NCI-H187 (cell line): ENCODE measurements at places on chromosomes 5 and 9.

DNA sequence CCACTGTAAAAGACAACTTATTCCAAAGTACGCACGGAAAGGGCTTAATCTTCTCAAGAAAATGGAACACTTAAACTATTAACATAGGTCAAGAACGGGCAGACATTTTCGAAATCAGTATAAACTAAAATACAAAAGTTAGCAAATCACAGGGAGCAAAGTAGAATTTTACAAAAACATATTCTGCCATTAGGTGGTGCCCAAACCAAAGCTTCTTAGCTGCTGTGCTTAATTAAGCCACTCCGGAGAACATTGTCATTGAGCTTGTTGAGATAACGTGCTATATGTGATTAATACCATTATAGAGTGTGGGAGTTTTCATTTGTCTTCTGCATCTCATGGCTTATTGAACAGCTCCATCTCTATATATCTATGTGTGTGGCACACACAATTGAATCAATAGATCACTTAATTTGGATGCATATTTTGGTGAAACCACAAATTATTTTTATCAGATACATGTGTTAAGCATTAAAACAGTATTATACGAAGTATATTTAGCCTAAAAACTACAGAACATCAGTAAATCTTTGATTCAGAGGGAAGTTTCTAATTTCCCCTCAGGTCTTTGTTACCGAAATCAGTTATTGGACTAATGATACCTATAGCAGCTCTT lies 23.4 kb downstream of the UBLCP1 start:
- no peak for DNase-seq

DNA sequence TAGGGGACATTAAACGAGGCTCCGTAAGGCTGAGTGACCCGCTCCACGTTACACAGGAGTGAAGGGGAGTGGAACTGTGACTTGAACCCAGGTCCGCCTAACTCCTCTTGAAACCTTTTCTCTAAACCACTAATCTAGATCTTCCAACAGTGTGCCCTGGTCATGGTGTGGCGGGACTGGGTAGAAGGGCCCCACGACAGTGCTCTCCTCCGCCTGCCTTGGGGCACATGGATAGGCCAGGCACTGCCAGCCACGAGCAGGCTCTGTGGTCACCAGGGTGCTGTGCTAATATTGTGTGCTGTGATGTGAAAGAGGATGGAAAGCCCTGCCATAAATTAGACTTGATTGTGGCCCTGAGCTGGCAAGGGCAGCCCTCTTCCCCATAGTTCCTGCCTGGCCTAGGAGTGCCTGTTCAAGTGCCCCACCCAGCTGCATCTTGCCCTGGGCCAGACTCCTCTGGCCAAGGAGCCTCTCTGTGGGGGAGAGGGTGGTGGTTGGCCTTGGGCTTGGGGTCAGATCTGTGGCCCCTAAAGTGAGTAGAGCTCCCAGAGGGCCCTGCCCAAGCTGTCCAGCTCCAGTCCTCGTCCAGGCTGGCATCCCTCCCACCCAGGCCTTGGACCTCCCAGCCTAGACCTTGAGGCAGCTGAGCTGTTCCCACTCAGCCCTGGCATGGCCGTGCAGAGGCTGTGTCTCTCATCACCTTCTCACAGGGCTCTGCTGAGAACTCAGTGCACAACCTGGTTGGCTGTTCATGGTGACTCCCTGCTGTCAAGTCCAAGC lies 67.8 kb upstream of the TBC1D2 start:
- DNase-seq: no peak

DNA sequence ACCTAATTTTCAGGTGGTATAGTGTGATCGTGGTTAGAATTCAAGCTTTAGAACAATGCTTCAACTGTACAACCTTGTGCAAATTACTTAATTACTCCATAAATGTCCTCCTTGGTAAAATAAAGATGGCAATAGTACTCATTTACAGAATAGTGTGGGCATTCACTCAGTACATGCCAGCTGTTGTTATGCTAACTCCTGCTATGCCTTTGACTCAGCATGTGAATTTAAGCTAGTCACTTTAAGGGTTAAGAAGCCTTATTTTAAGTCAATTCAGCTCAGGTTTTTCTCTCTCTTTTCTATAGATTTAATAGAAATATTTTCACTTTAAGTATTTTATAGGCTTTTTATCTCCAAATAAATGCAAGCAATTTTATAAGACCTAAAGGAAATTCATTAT lies 335.6 kb upstream of the ITGA1 start:
- no peak for DNase-seq

- DNase-seq: no peak
Observed at GRCh38 chr9:19554529-19554928, 145.7 kb downstream of the ACER2 start.

DNA sequence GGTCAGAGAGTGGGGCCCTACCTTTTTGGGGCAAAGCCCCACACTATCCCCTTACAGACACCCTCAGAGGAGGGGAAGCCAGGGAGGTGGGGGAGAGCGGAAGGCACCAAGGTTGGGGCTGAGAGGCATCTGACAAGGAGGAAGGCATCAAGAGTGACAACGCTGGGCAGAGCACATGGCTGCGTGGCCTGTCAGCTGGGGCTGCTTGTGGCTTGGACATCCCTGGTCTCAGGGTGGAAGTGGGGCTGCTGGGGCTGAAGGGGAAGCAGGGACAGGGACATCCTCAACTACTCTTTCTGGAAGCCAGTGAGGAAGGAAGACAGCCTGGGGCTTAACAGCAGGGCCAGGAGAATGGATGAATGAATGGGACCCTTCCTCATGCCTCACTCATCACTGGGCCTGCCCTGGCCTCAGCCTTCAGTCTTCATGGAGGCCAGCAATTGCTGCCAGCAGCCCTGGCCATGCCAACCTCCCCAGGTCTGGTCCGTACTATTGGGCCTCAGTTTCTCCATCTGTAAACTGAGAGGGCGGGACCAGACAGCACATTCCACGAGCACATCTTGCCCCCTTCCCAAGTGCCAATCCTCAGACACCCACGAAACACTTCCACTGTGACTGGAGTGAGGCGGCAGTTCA lies 993 bp upstream of the RALGDS start:
- no peak for DNase-seq

GRCh38 chr9:127185931-127186781 lies 63.7 kb upstream of the ANGPTL2 start:
- no peak for DNase-seq

- no peak for DNase-seq
Observed at GRCh38 chr5:64930672-64931318, 162.1 kb downstream of the CWC27 start.

GRCh38 chr9:73050887-73051550 lies 98.2 kb upstream of the ALDH1A1 start:
- no peak for DNase-seq

- DNase-seq: no peak
Observed at GRCh38 chr5:138068742-138069600, 14.9 kb upstream of the WNT8A start.

DNA sequence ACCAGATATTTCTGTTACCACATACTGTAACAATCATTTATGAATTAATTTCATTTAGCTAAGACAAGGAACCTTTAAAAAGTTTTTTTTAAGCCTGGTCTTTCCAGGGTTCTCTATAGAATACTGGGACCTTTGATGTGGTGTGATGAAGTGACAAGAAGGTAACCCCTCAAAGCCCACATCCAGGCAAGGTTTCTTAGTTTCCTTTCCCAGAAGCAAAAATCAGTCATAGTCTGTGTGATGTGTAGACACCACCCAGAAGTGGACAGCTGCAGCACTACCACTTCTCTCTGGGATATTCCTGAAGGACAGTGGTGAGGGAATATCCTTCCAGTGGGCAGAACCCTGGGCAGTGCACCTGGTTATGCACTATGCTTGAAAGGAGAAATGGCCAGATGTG lies 115.6 kb downstream of the TTC39B start:
- no peak for DNase-seq

DNA sequence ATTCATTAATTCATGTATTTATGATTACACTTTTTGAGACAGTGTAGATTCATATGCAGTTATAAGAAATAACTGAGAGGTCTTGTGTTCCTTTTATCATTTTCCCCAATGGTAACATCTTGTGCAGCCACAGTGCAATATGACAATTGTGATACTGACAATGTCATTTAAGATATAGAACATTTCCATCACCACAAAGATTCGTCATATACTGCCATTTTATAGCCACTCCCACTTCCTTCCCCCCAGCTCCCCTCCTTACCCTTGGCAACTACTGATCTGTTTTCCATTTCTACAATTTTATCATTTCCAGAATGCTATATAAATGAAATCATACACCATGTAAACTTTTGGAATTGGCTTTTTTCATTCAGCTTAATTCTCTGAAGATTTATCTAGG lies 53.8 kb downstream of the NR2F1 start:
- no peak for DNase-seq
